Activated T-helper 1 cell treated with anti-CD3 and anti-CD28 coated beads, Interleukin-2, amount 50 U/mL, for 16 hours (primary cell): ENCODE measurements at places on chromosomes 13 and 19.

DNA sequence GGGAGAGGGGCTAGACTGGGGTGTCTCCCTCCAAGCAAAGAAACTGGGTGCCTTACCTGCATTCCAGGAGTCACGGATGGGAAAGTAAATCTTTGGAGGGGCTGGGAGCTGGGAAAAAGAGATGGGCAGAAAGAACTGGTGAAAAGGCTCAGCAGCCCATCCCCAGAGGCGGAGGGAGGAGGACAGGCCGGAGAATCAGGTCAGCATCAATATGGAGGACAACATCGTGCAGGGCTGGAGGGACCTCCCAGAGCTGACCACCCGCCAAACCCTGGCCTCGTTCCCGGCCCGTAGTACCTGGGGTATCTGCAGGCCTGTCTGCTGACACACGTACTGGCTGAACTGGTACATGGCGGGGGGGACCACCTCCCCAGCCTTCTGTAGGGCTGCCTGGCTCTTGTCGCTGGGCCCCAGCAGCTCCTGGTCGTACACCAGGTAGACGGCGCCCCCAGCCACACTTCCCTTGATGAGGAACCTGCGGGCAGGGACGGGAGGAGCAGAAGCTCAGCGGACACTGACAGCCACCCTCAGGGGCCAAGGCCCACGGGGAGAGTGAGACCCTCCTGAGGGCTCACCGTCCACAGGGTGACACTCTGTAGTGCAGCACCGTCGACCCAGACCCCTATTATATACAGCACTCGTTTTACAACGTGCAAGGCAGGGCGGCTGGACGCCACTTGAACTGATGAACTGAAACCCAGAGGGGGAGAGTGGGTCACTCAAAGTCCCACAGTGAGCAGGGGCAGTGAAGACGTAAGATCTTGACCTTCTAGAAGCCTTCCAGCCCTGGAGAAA, 830 bp downstream of the MICOS13 start:
- no peak for DNase-seq

DNA sequence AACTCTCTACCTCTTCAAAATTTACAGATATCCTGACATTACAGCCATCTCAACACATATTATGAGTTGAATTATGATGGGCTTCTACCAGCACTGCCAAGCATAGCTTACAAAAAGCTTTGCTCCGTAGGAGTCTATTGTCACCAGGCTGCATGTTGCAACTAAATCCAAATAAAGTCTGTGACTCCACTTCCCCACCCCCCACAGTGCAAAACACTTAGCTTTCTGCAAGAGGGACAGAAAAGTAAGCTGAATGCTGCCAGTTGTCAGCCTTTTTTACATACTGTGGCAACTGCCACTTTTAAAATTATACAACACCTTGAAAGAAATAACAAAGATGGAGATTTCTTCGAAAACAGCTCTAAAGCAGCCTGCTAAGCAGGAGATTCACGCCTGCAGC, 189.1 kb downstream of the FGF14 start:
- DNase-seq, result no peak

- DNase-seq, result no peak
Measured at GRCh38 chr19:38795549-38795948, 6.5 kb downstream of the LGALS7B start.

DNA sequence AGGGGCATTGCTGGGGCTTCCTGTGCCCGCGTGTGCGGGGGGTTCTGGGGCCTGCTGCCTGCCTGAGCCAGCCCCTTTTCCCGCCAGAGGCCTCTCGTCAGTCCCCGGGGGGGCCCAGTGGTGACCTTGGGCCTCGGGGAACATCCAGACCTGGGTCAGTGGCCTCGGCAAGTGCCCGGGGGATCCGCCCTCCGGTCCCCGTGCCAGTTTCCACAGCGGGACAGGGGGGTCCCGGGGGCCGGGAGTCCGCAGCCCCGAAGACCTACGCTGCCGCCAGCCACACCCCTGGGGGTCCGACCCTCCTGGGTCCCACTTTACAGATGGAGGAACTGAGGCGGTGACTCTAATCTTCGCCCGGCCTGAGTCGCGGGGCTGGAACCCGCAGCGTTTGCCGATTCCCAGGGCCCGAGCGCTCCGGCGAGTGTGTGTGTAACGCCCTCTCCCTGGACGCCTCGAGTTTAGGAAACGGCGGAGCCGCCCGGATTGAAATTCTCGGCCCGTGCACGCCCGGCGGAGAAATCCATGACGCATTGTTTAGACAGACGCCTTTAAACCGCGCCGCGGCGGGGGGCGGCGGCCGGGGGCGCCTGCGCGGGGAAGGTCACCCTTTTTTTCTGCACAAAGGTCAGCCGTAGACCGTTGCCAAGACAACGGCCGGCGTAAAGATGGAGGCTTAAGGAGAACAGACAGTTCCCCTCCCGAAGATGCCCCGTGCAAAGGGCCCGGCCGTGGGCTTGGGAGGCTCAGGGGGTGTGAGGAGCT, 39.3 kb downstream of the EFNA2 start:
- no peak for DNase-seq

GRCh38 chr19:3109491-3109890, 15.3 kb downstream of the GNA11 start:
- no peak for DNase-seq

- DNase-seq, result no peak
Measured at GRCh38 chr13:99000137-99000536, 22.3 kb upstream of the DOCK9 start.

- no peak for DNase-seq
Measured at GRCh38 chr19:41870401-41870873, 6.6 kb upstream of the CD79A start.

GRCh38 chr19:53177986-53178385, 15.2 kb downstream of the ZNF665 start:
- DNase-seq, result no peak

DNA sequence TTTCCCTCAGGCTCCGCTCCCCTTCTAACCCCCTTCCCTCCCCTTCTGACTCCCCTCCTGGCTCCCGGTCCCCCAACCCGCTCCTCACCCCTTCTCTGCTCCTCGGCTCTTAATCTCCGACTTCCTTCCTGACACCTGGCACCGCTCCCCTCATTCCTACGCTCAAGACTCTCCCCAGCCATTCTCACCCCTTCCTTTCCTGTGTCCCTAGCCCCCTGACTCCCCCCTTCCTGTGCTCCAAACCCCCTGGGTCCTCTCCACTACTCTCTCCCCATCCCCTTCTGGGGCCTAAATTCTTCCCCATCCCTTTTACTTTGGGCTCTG, 658 bp downstream of the CLPP start:
- no peak for DNase-seq

GRCh38 chr19:7400815-7401214, 52.1 kb downstream of the ARHGEF18 start:
- no peak for DNase-seq
